ENCODE measurements at places on chromosomes 5 and 9.
A peak's percentile ranks its signal among the peaks of the same experiment; 100 is the strongest.

DNA sequence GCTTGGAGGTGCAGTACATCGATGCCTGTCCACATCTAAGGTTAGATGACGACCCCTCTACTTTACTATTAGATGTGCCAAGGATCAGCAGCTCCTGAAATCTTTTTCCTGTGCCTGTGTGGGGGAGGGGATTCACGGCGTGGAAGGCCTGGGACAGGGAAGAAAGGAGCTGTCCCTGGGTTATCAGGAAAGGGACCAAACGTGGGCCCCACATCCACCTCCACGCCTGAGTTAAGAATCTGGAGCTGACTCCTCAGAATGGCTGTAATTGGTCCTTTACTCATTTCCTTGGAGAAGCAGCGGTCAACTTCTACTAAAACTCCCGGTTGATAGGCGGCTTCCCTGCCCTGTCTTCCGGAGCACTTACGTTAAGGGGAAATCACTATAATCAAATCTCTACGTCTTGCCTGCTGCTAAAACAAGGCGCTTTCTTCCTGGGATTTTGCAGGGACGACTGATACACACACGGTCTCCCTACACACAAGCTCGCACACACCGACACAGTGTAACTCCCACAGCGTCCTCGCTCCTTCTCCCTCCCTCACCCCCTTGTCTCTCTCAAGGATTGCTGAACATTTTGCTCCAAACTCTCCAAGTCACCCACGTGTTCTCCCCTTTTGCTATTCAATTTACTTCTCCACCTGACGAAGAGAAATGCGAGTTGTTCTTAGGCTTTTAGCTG, 1.4 kb downstream of the PDE4D start:
- DNase-seq = no peak

GRCh38 chr5:31280210-31280609, 86.7 kb downstream of the CDH6 start:
- DNase-seq = no peak

- peak; percentile 87 for DNase-seq
These were observed 110.4 kb upstream of the NR5A1 start for GRCh38 chr9:124617477-124618141.

DNA sequence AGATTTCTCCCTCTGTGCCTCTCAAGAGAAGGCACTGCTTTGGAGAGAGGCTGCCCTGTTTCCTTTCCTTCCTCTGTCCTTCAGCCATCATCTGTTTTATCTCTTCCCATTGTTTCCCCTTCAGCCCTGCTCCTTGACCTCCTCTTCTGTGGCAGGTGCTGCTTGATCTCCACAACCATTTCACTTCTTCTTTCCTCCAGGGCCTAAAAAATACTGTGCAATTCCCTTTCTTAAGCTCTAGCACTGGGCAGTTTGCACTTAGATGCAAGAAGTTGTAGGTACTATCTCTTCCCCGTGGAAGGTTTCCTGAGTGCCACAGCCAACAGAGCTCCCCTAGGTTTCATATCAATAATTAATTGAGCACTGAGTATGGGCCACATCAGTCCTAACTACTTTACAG, 8.8 kb upstream of the ADRB2 start:
- no peak for DNase-seq

GRCh38 chr5:83503662-83504061, 32.1 kb downstream of the VCAN start:
- DNase-seq = peak; percentile 30

DNA sequence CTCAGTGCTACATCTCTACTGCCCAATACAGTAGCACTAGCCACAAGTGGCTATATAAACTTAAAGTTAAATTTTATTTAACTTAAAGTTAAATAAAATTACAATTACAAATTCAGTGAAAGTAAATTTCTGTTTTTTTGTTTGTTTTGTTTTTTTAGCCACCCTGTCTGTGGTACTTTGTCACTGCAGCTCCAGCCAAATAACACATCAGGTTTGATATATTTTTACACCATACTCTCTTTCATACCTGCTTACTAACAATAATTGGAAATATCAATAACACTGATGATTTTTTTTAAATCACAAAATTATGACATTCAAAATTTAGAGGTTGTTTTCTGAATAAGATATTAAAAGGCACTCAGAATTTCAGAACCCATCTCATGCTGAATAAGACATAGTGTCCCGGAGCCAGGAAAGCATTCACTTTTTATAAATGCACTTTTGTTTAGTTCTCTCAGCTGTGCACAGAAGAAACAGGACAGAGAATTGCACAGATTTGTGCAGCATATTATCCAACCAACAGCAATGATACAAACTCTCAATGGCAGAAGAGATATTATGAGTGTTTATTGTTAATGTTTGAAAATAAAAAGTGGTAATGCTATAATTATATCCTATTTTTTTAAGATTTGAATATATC, 92.6 kb downstream of the EDIL3 start:
- DNase-seq = no peak

- no peak for DNase-seq
These were observed 15.4 kb upstream of the PPP2R2B start for GRCh38 chr5:146893991-146894390.

- DNase-seq = no peak
These were observed 48.3 kb upstream of the EXOC3 start for GRCh38 chr5:394671-395155.

DNA sequence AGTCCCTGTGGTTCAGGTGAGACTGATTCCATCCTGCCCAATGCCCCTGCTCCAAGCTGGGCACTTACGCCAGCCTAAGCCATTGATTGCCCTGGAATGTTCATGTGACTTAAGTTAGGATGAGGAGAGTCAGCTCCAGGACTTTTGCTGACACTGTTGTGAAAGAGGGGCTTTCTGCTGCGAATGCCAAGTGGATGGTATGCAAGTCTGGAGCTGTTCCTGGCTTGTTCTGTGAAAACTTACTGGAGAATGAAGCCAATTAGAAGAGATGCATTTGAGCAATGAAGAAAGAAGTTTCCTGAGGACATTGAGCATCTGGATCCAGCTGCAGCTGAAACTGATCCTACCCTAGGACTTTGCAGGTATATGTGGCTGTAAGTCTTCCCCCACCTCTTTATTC, 61.2 kb upstream of the ZFR start:
- no peak for DNase-seq

GRCh38 chr5:145347026-145347616, 488.0 kb downstream of the PRELID2 start:
- DNase-seq = peak; percentile 27

DNA sequence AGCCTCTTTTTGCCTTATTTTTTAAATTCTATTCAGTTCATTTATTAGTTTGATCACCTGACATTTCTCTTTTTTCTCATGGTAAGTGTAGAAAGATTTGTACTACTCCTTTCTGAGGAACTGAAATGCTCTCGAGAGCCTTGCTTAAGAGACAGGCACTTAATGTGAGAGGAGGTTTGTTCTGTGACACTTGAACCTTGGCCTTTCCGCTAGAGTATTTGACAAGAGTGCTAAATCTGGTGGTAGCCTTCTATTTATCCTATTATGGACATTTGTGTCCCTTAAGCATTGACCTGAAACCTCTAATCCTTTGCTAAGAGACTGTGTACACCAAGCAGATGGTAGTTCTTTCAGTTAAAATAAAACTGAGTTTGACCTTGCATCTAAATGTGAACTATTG, 805.0 kb upstream of the PTPRD start:
- peak; percentile 24 for DNase-seq

DNA sequence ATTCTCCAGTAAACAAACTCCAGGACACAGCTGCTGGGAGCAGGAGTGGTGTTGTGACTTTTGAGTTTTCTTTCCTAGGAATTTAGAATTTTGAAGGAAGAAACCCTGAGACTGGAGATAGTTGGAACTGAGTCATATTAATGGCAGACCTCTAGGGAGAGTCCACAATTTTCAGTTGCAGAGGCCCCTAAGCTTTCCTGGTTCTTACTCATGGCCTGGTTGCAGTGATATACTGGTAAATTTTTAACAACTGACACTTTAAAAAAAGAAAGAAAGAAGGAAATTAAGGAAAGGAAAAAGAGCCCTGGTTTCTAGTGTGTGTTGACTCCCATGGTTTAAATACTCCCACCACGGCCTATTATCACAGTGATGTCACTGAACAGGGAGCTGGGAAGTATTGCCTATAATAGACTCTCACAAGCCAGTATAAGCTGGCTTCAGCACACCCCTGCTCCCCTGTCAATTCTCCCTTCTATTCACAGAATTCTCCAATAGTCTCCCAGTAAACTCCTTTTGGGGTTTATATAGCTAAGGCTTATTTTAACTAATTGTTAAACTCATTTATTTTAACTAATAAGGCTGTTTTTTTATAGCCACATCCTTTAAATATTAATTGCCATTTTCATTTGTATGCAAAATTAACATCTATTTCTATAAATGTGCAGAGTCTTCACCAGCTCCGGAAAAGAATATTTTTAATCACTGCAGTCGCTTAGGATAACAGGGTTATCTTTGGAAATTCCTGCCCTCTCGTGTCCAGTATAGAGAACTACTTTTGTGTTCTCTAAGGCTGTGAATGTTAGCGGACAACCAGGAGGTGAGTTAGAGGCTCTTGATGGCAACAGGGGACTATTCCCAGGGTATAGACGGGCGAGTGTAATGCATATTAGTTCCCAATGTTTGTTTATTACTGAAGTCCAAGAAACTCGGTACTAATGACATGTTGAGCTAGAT, 59.7 kb downstream of the GGTA1 start:
- DNase-seq = no peak

DNA sequence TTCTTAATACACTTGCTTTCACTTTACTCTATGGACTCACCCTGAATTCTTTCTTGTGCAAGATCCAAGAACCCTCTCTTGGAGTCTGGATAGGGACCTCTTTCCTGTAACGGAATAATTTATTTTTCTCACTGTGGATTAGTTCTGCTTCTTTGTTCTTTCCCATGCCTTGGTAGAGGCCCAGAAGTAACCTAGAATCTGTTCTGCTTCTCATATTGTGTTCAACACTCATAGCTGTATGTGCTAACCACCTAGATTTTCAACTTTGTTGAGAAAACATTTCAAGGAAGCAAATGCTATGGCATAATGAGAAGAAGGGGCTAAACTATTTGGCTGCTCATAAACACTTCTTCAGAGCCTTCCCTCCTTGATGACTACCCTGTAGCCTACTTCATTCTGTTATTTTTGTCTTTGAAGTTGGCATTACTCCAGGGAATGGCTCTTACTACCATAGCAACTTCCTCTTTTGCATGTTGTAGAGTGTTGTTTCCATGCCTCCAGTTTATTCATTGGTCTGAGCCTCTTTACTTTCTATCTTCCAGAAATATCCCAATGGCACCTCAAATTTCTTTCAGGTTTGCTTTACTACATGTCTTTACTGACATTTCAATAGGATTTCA, 74.3 kb downstream of the KIAA0825 start:
- DNase-seq = no peak

DNA sequence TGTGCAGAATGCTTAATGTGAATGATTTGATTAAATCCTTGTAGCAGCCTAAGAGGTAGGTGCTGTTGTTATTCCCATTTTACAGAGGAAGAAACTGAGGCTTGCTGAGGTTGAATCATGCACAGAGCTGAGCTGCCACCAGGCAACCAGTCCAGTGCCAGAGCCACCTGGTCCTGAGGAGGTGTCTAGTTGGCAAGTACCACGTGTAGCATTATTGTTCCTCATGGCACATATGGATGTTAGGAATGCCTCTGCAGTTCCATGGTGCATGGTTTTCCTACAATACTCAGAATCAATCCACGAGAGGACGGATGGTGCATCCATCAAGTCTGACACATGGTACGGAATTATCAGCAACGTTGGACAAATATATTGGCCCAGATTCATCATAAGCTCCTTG, 8.9 kb downstream of the UBE2QL1 start:
- no peak for DNase-seq

DNA sequence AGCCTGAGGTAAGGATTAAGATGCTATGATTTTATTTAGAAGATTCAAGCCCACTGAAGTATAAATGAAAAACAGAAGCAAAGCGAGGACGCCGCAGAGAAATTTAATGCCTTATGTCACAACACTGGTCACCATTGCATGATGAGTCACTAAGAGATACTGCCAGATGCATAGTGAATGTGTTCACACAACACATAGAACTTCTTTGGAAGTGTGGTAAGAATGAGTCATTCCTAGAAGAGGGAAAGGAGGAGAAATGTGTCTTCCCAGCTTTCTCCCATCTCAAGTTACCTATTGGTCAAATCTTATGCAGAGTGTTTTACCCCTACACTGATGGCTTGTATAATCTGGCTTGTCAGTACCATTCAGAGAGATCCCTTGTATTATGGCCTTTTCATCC, 465.3 kb upstream of the ARRDC3 start:
- DNase-seq = no peak

- no peak for DNase-seq
These were observed 143.0 kb downstream of the GPBP1 start for GRCh38 chr5:57316798-57317327.

GRCh38 chr9:36191686-36192085, 965 bp downstream of the CLTA start:
- no peak for DNase-seq

GRCh38 chr5:145470396-145470979, 364.7 kb downstream of the PRELID2 start:
- no peak for DNase-seq

- no peak for DNase-seq
These were observed 89.5 kb downstream of the UGCG start for GRCh38 chr9:111986035-111986556.

- no peak for DNase-seq
These were observed 27.5 kb downstream of the CDH6 start for GRCh38 chr5:31221001-31221400.

DNA sequence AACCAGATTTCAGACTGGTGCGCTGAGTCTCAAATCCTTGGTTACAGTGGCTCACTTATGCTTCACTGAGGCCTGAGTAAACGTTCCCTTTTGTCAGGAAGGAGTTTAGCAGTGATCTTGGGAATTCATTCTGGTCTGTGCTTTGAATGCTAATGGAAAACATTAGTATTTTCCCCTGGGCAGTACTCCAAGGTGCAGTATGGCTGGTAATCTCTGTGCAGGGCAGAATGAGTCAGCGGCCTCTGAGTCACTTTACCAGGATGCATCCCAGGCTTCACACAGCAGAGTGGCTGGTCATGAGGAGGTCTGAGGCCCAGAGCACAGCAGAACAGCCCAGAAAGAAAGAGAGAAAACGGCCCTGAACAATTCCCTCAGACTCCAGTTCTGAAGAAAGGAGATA, 54.0 kb downstream of the PCA3 start:
- DNase-seq = no peak

GRCh38 chr9:129323999-129324553, 146.0 kb upstream of the IER5L start:
- DNase-seq = no peak

DNA sequence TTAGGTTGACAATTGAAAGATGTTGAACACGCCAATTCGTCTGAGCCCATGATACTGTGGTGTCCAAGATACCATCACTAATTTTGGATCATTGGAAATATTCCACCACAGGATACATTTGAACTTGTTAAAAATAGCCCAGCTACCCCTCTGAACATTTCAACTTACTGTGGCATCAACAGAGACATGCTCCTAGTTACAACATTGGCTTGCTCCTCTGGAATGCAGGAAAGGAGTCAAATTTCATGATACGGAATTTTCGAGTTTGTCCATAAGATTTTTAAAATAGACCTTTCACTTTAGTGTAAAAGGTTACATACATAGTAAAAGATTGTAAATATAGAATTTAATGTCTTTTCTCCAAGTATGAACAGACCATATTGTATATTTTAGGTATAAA, 12.8 kb downstream of the SEMA5A start:
- no peak for DNase-seq
